ENCODE measurements at places on chromosomes 4 and X. TPM values are rescaled to one million over a fixed set of nuclear protein-coding genes. Genes with fewer than 3 reads are reported as not detected.

Gene SULT1B1
- 0.24 TPM for total RNA-seq

Gene AMMECR1
- 7.5 TPM for total RNA-seq

Gene ADRA2C
- total RNA-seq = 0.93 TPM

Gene FRMPD4
- not detected for total RNA-seq

Gene CT45A3
- total RNA-seq = not detected

Gene BCORL1
- 6.2 TPM for total RNA-seq

Gene TBC1D9
- total RNA-seq = 72.3 TPM

Gene FGD1
- total RNA-seq = 8.3 TPM

Gene TMEM150C
- total RNA-seq = 10.7 TPM

Gene SSX2
- not detected for total RNA-seq

Gene ZXDA
- total RNA-seq = 7.6 TPM

Gene GABRG1
- total RNA-seq = not detected

Gene FRMD7
- not detected for total RNA-seq

Gene PDE6B
- total RNA-seq = 0.39 TPM

Gene SRPX2
- total RNA-seq = 61.9 TPM

Gene ARMCX2
- 56.6 TPM for total RNA-seq

Gene FGFRL1
- total RNA-seq = 22.3 TPM

Gene EXOSC9
- 32.0 TPM for total RNA-seq

DNA sequence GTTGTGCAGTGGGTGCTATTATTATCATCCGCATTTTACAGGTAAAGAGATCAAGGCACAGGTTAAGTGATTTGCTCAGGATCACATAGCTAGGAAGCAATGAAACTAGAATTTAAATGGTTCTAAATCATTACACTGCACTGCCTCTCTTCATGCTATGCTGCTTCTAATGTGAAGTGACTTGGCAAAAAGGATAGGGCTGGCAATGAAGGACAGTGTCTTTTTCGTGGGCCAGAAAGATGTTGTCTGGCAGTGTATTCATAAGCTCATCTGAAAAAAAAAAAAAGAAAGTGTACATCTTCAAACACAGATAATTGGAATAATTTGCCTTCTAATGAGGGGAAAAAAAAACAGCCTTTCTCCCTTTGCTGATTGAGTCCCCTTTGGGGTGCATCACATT, 132.2 kb upstream of the FUNDC1 start:
- DNase-seq = no peak

- no peak for DNase-seq
Measured at GRCh38 chrX:36160081-36160480, 240.5 kb downstream of the CFAP47 start.

DNA sequence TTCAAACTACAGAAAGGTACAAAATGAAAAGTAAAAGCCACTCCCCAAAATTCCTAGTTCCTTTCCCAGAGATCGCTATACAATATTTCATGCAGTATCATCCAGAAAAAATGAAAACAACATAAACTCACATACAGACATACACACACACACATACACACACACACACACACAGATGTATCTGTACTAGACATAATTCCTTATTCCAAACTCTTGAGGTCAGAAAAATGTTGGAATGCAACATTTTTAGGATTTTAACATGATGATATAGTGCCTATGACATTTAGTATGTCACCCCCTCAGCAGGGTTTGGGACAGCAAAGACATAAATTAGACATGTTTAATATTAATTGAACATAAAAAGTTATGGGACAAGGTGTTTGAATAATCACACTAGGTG, 73.4 kb upstream of the LHFPL1 start:
- DNase-seq = no peak

DNA sequence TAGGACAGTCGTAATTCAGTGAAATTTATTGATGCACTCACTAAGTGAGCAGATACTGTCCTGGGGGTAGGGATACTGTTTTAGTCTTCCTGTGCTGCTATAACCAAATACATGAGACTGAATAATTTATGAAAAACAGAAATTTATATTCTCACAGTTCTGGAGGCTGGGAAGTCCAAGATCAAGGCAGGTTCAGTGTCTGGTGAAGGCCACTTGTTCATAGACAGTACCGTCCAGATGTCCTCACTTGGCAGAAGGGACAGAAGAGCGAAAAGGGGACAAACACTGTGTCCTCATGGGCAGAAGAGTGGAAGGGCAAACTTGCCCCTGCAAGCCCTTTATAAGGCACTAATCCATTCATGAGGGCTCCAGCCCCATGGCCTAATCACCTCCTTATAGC, 45.6 kb downstream of the PGRMC2 start:
- DNase-seq = no peak

DNA sequence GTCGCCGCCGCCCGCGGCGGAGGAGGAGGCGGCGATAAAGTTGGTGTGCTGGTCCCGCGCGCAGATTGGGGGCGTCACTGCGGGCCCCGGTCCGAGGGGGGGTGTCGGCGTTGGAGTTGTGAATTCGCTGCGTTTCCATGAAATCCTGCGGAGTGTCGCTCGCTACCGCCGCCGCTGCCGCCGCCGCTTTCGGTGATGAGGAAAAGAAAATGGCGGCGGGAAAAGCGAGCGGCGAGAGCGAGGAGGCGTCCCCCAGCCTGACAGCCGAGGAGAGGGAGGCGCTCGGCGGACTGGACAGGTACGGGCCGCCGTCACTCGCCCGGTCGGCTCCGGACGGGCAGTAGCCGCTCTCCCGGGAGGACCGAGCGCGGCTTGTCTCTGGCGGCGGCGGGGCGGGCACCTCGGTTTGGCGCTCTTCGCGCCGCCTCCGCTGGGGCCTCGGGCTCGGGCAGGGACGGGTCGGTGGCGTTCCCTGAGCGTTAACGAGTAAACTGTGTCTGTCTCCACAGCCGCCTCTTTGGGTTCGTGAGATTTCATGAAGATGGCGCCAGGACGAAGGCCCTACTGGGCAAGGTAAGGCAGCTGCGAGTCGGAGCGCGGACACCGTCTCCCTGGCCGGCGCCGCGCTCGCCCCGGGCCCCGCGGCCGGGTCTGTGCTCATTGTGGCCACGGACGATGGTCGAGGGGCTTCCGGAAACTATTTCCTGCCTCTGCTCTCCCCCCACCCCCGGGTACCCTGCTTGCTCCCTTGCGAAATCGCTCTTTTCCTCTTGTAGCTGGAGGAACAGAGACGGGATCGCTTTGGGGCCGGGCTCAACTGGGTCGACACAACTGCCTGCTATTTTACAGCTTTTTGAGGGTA, 658 bp downstream of the KDM6A start:
- DNase-seq = no peak

DNA sequence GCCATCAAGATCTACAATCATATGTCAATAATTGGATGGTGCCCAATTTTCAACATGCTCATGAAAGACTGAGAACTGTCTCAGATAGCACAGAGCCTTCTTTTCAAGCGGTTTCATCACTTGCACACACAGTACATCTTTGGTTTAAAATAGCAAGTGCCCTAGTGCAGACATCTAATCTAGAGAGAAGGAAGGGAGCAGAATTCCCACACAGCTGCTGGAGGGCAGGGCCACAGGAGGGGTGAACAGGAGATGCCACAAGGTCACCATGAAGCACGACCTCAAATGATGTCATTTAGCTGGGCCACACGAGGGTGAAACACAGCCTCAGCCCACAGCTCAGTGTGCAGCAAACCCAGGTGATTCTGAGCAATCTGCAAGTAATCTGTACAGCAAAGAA, 24.3 kb downstream of the LEF1 start:
- DNase-seq = no peak

- DNase-seq = peak; percentile 78
Measured at GRCh38 chr4:124111922-124112321, 600.6 kb downstream of the ANKRD50 start.

DNA sequence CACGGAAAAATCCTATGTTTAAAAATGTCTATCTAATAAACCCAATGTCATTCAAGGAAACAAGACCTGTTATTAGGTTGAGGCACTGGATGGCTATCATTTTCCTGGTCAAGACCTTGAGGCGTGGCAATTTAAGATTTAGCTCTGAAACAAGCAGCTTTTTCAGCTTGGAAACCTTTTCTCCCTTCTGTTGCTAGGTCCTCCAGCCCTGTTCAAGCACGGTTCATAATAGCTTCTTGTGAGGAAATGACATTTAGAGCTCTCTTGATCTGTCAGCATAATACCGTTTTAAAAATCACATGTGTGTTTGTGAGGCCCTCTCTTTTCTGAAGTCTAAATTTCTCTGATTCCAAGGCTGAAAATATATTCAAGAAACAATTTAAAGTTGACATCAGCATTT, 133.6 kb upstream of the GRPR start:
- DNase-seq = no peak

- DNase-seq = no peak
Measured at GRCh38 chr4:165873298-165874071, 448 bp downstream of the TLL1 start.

DNA sequence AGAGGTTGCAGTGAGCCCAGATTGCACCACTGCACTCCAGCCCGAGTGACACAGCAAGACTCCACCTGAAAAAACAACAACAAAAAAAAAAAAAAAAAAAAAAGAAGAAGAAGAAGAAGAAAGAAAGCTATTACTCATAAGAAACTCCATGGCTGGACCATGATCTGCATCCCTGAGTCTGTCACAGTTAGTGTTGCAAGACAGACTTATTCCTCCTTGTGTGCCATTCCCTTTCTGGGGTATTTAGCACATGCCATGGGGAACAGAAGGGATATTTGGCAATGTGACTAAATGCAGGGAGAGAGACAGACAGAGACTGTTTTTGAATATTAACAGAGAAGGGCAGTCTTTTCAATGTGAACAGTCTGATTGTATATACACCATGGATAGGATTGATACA, 16.7 kb upstream of the PDS5A start:
- DNase-seq = no peak

DNA sequence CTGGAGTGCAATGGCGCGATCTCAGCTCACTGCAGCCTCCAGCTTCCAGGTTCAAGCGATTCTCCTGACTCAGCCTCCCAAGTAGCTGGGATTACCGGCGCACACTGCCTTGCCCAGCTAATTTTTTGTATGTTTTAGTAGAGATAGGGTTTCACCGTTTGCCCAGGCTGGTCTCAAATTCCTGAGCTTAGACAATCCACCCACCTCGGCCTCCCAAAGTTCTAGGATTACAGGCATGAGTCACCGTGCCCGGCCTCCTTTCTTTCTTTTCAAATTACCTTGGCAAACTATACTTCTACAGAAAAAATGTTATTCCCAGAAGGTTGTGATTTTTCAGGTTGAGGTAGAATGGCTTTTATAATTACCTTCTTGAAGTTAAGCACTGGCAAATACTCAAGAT, 321.9 kb upstream of the PRPS2 start:
- no peak for DNase-seq

GRCh38 chrX:132409780-132410556, 78.9 kb downstream of the MBNL3 start:
- no peak for DNase-seq

DNA sequence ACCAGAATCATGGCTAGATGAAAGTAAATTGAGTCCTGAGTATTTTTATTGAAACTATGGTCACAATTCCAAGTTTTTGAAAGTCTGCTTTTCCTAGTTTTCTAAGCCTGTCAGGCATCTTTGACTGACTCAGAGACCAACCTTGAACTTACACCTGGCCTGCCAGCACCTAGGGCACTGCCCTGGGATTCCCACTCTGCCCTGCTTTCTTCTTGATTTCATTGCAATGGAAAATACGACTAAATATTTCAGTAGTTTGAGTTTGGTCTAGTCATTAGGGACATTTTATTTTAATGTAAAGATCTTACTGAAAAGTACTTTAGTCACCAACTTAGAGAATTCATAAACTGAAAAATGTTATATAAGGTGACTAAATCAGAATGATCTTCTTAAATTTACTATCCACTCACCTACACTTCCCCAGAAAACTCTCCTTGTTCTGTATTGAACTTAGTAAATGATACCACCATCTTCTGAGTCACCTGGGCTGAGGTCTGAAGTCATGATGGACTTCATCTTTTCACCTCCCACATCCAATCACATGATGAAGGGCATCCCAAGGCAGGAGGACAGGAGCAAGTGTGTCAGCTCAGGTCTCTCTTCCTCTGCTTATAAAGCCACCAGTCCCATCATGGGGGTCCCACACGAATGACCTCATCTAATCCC, 11.6 kb upstream of the PYURF start:
- no peak for DNase-seq

- no peak for DNase-seq
Measured at GRCh38 chrX:65987811-65988210, 52.1 kb downstream of the VSIG4 start.

DNA sequence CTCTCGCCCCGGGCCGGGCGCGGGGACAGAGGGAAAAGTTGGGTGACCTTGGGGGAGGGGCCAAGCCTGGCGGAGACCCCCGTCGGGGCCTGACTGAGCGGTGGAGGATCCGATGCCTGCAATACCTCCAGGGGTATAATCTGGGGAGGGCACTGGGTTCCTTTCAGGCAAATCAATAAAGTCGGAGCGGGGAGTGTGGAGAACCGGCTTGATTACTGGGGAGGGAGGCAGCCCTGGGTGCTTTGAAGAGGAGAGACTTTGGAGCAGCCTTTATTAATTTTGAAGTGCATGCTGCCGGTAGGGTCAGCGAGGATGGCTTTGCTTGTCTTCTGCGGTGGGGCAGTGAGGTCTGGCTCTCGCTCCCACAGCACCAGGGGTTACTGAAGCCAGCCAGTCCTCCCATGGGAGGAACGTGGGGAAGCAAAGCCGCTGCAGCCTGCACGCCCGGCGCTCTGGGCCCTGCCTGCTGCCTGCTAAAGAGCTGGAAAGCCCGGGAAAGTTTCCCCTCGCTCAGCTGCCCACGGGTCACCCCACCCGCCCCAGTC, 403 bp upstream of the LGI2 start:
- DNase-seq = no peak

DNA sequence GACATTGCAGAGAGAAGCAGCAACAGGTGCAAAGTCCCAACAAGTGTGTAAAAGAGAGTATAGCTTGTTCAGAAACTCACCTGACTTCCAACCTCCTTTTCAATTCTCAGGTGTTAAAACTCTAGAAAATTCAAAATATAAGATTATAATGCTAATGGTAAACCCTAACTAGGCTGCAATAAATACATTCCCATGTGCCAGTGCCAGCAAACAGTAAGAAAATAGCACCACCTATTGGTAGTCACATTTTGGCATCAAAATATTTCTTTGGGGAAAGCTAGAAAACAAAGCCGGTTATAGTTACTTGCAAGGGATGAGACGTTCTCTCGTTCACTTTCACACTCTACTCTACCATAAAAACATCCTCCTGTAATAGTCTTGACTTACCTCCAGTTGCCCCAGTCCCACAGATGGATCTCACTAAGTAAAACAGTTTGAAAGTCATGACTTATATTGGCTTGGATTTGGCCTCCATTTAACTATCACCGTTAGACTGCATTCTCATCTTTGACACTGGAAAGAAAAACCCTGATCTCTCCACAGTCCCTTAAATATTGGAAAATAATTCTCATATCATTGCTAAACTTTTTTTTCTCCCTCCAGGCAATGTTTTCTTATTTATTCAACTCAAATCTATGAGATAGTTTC, 9.6 kb downstream of the BMP3 start:
- DNase-seq = no peak

DNA sequence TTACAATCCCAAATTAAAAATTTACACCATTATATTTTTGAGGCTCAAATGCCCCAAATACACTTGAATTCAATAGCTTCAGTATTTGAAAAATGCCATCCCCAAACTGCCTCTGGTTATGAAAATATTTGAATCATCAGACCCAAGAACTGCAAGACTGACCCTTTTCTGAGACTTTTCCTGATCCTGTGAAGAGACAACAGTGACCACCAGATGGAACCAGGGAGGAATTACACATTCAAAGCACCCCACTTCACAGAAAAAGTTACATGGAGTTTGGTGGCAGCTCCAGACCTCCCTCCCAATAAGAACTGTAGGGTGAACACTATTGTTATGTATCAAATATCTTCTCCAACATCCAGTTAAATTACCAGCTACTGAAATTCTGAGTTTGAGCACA, 44.0 kb upstream of the SCD5 start:
- no peak for DNase-seq

GRCh38 chrX:68433155-68433980, at the start of gene OPHN1:
Gene OPHN1, minus strand, starts transcription at chrX:68433495. Its CDS starts 475 bp downstream, at chrX:68433020.
- DNase-seq = no peak
